Progenitor cell of endocrine pancreas (in vitro differentiated cells): ENCODE measurements at places on chromosomes 4 and X. TPM values are rescaled to one million over a fixed set of nuclear protein-coding genes. Genes with fewer than 3 reads are reported as not detected.

GRCh38 chrX:2243913-2244460 is 256.8 kb downstream of the DHRSX start:
- H3K27ac ChIP-seq = no peak overlapping the region
- no peaks in the 10 kb centered on the region for H3K4me1 ChIP-seq
- H3K27me3 ChIP-seq = no peaks in the 10 kb centered on the region
- peaks cover 44% of the 10 kb centered on the region for H3K36me3 ChIP-seq
- no peak overlapping the region for H3K4me3 ChIP-seq

DNA sequence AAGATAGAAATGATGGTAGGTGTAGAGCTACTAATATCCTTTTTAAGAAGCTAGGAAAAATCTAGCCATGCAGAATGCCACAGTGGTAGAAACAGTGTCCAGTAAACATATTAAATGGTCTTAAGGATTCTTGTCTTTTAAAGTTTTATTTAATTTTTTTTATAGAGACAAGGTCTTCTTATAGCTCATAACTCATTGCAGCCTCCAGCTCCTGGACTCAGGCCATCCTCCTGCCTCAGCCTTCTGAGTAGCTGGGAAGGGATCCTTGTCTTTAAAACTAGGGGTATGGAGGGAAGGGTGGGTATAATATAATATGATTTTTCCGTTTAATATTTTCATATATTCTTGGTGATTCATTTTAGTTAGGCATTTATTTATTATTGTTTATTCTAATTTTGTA is 3.8 kb downstream of the TMEM165 start:
- H3K27ac ChIP-seq = no peak overlapping the region
- no peak for DNase-seq
- H3K36me3 ChIP-seq = peaks cover 17% of the 10 kb centered on the region
- no peak overlapping the region for H3K4me3 ChIP-seq
- peaks cover 25% of the 10 kb centered on the region for H3K4me1 ChIP-seq

DNA sequence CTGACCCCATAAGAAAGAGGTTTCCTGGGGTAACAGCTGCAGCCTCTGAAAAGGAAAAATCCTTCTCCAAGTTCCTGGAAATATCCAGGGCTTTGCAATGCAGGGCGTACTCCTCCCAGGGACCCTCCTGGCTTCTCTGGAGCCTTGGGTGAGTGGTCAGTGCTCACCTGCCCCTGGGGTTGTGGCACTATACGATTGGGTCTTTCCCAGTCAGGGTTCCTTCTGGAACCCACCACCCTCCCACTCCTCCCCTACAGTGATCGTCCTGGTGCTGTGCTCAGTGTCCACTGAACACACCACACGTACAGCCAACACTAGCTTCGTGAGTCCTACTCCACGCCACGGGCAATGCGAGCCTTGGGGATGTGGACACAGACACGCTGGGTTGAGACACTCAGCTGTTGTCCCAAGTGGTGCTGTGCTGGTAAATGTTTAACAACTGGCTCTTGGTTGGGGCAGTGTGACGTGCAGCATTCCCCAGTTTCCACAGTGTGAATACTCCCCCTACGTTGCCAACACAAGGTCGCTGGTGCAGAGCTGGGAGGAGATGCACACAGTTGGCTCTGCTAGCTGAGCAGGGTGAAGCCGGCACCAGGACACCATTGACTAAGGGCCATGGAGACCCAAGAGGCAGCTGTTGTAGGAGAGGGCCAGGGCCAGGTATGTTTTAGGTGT is 65.4 kb downstream of the HTRA3 start:
- H3K4me3 ChIP-seq = no peak overlapping the region
- peak overlapping the region; percentile 53 for H3K27ac ChIP-seq

DNA sequence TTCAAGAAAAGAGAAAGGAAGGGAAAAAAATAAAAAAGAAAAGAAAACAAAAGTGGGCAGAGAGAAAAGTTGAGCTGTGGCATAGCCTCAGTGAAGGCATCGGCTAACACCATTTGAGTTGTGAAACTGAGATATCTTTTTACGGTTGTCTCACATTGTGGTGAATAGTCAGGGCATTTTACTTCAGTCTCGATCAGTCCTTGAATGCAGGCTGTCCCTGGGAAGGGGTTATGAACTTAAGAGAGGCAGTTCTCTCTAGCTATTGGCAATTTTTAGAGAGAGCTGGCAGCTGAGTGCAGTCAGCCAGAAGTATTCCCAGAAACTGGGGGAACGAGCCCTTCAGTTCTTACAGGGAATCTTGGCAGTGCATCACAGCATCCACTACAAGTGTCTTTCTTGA is 93.5 kb upstream of the SLC6A14 start:
- no peaks in the 10 kb centered on the region for H3K36me3 ChIP-seq
- H3K4me1 ChIP-seq = peaks cover 8% of the 10 kb centered on the region
- H3K27ac ChIP-seq = no peak overlapping the region
- DNase-seq = no peak
- no peak overlapping the region for H3K4me3 ChIP-seq

GRCh38 chr4:138890891-138891570 is 124.5 kb upstream of the NOCT start:
- no peak overlapping the region for H3K4me3 ChIP-seq
- H3K36me3 ChIP-seq = no peaks in the 10 kb centered on the region
- H3K4me1 ChIP-seq = peaks cover 14% of the 10 kb centered on the region
- no peak overlapping the region for H3K27ac ChIP-seq
- H3K27me3 ChIP-seq = no peaks in the 10 kb centered on the region
- no peak for DNase-seq

GRCh38 chrX:53048169-53049126 is at the start of gene GPR173:
Gene GPR173 (plus strand): TSS chrX:53048789. CDS start chrX:53076622, 27,833 bp downstream.
- peak within 1 kb of the TSS; percentile 18 for H3K27ac ChIP-seq
- H3K36me3 ChIP-seq = no peaks in the 10 kb centered on the region
- peaks cover 7% of the 10 kb centered on the region for H3K4me1 ChIP-seq
- DNase-seq = peak; percentile 27
- no peaks in the 10 kb centered on the region for H3K27me3 ChIP-seq

- H3K4me1 ChIP-seq = peaks cover 13% of the 10 kb centered on the region
- H3K27ac ChIP-seq = no peak overlapping the region
- no peaks in the 10 kb centered on the region for H3K36me3 ChIP-seq
- H3K4me3 ChIP-seq = no peak overlapping the region
- H3K27me3 ChIP-seq = no peaks in the 10 kb centered on the region
These were observed 448.7 kb upstream of the FAM241A start for GRCh38 chr4:111696505-111696904.

DNA sequence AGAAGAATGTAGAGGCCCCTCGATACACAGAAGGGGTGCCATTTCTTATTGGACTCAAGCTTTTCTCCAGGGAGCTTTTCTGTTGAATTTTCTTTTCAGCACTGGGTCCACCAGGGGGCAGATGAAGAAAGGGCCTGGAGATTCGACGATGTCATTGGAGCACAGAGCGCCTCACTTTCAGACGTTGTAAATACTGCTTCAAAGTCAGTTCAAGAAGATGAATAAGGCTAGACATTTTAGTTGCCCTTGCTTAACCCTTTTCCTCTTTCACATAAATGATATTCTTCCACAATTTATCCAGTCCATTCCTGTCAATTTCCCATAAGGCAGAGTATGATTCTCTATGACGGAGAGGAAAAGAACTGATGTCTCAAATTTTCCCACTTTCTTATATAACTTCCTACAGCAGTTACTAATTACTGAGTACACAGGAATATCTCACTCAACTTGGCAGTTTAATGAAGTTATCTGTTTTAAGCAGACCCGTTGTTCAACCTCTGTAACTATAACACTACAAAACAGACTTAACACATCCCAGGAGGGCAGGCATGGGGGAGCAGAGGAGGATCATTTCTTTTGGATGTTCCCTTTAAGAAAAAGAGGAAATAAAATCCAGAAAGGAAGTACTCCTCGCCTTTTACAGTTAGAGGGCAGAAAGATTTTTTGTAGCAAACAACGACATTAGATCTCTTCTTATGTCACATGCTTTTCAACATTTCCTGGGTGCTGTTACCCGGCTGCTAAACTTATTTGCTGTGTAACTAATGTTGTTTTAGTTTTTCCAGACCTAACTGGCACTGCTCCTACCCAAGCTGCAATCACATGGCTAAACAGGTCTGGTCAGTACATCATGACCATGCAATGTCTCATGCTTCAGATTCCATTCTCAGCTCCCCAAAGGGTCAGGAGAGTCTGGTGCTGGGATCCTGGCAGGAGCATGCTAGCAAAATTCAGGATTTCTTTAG is 12.2 kb upstream of the CENPU start:
- H3K36me3 ChIP-seq = no peaks in the 10 kb centered on the region
- peak overlapping the region; percentile 96 for H3K27ac ChIP-seq
- H3K27me3 ChIP-seq = peaks cover 3% of the 10 kb centered on the region
- H3K4me3 ChIP-seq = peak overlapping the region; percentile 37

DNA sequence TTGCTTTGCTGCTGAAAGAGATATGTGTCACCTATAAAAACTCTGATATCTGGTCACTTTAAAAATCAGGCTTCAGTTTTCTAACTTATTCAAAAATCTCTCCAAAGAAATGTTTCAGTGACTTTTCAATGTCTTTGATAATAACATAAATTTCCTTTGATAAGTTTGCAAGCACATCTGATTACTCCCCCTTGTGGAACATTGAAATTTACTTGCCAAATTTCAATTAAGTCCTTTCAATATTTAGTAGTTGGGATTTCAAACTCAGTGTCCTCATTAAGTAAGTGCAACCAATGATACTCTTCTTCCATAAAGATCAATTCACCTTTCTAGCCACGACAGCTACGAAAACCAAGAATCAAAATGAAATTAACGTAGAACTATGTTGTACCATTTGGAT is 151.3 kb upstream of the FAM47C start:
- peaks cover 4% of the 10 kb centered on the region for H3K4me1 ChIP-seq
- no peaks in the 10 kb centered on the region for H3K27me3 ChIP-seq
- H3K36me3 ChIP-seq = no peaks in the 10 kb centered on the region
- no peak overlapping the region for H3K27ac ChIP-seq
- DNase-seq = no peak

- H3K4me1 ChIP-seq = no peaks in the 10 kb centered on the region
- no peaks in the 10 kb centered on the region for H3K36me3 ChIP-seq
- no peak overlapping the region for H3K4me3 ChIP-seq
- no peaks in the 10 kb centered on the region for H3K27me3 ChIP-seq
- DNase-seq = no peak
These were observed 35.1 kb downstream of the PITX2 start for GRCh38 chr4:110587666-110588285.

- H3K27ac ChIP-seq = no peak overlapping the region
- H3K4me1 ChIP-seq = no peaks in the 10 kb centered on the region
- DNase-seq = no peak
- H3K27me3 ChIP-seq = no peaks in the 10 kb centered on the region
- H3K36me3 ChIP-seq = no peaks in the 10 kb centered on the region
These were observed 461.8 kb downstream of the ADGRL3 start for GRCh38 chr4:61661960-61662359.

DNA sequence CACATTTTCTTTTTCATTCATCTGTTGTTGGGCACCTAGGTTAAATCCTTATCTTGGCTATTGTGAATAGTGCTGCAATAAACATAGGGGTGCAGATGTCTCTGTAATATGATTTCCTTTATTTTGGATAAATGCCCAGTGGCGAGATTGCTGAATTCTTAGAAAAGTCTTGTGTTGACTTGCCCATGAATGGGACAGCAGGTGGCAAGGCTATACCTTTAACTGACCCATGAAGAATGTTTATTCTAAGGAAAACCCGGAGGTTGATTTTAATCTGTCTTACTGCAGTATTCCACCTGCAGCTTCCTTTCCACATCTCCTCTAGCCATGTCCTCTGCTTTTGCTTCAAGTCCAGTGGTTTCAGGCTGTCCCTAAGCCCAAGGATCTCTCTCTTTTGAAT is 220.6 kb downstream of the SNCA start:
- no peaks in the 10 kb centered on the region for H3K36me3 ChIP-seq
- no peak overlapping the region for H3K27ac ChIP-seq
- H3K27me3 ChIP-seq = no peaks in the 10 kb centered on the region
- no peaks in the 10 kb centered on the region for H3K4me1 ChIP-seq

GRCh38 chr4:126057371-126057770 is 742.6 kb downstream of the FAT4 start:
- H3K4me3 ChIP-seq = no peak overlapping the region
- DNase-seq = no peak
- no peak overlapping the region for H3K27ac ChIP-seq
- no peaks in the 10 kb centered on the region for H3K36me3 ChIP-seq

DNA sequence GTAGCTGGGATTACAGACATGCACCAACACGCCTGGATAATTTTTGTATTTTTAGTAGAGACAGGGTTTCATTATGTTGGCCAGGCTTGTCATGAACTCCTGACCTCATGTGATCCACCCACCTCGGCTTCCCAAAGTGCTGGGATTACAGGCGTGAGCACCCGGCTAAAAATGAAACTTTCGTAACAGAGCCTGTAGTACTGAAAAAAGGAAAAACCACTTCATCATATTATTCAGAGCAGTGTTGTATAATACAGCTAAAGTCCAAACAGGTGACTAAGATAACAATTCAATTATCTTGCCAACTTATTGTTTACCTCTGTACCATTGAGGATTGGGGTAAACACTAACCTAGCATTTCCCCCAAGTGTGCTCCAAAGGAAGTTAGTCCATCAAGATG is 43.9 kb upstream of the HPRT1 start:
- DNase-seq = no peak
- no peak overlapping the region for H3K27ac ChIP-seq
- H3K4me1 ChIP-seq = peaks cover 2% of the 10 kb centered on the region
- H3K27me3 ChIP-seq = no peaks in the 10 kb centered on the region
- H3K4me3 ChIP-seq = no peak overlapping the region

DNA sequence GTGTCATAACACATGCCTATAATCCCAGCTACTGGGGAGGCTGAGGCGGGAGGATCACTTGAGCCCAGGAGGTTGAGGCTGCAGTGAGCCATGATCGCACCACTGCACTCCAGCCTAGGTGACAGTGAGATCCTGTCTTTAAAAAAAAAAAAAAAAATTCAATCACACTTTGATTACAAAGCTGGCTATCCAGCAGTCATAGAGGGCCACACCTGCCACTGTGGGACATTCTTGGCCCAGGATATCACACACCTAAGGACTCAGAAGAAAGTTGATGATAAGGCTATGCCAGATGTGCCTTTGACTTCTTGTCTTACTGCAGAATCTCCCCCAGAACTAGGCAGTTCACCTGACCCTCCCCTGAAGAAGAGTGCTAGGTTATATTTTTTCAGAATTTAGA is 122.5 kb upstream of the GALNT7 start:
- DNase-seq = no peak
- no peak overlapping the region for H3K27ac ChIP-seq
- H3K4me1 ChIP-seq = peaks cover 8% of the 10 kb centered on the region
- H3K36me3 ChIP-seq = no peaks in the 10 kb centered on the region
- no peak overlapping the region for H3K4me3 ChIP-seq

DNA sequence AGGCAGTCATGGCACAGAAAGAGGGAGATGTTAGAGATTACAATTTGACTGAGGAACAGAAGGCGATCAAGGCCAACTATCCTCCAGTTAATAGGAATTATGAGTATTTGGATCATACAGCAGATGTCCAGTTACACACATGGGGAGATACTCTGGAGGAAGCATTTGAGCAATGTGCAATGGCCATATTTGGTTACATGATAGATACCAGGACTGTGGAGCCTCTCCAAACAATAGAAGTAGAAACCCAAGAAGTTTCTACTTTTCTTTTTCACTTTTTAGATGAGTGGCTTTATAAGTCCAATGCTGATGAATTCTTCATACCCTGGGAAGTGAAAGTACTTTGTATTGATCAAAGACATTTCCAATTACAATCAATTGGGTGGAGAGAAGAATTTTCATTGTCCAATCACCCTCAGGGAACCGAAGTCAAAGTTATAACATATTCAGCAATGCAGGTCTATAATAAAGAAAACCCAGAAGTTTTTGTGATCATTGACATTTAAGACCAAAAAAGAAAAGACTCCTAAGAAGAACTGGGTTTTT is 139.1 kb downstream of the MAB21L2 start:
- DNase-seq = no peak
- no peaks in the 10 kb centered on the region for H3K4me1 ChIP-seq
- no peak overlapping the region for H3K27ac ChIP-seq
- H3K36me3 ChIP-seq = peaks cover 14% of the 10 kb centered on the region
- no peaks in the 10 kb centered on the region for H3K27me3 ChIP-seq

Gene CXCL9
- not detected in 2 replicates for total RNA-seq

Gene DSPP
- total RNA-seq = not detected in 2 replicates

Gene OCIAD2
- total RNA-seq = 84.3 and 108 TPM in 2 replicates
